Upper lobe of left lung (tissue), 6 donors: ENCODE measurements at places on chromosomes 2 and 18.

- no peak for DNase-seq
These were observed 158.9 kb upstream of the MEIS1 start for GRCh38 chr2:66275984-66276383.

DNA sequence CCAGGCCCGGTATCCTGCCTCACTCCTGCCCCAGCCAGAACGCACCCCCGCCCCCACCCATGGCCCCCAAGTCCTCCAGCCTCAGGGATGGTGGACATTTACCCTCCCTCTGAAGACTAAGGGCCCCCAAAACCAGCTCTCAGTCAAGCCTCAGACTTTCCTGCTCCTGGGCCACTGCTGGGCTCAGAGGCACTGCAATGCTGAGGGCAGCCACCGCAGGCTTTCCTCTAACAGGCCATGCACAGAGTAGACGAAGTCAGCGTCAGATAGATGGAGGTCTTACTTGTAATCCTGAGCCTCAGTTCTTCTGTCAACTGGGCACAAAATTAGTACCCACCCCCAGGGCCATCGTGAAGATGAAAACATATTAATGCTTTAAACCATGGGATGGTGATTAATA lies 92.6 kb downstream of the TTC32 start:
- no peak for DNase-seq

- no peak for DNase-seq
These were observed 83.8 kb downstream of the PARD3B start for GRCh38 chr2:204628926-204629712.

DNA sequence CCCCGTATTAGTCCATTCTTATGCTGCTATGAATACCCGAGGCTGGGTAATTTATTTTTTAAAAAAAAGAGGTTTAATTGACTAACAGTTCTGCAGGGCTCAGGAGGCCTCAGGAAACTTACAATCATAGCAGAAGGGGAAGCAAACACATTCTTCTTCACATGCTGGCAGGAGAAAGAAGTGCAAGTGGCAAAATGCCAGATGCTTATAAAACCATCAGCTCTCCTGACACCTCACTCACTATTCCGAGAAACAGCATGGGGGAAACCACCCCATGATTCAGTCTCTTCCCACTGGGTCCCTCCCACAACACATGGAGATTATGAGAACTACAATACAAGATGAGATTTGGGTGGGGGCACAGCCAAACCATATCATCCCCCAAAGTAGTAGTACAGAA lies 2148.5 kb upstream of the PIK3C3 start:
- DNase-seq: no peak

DNA sequence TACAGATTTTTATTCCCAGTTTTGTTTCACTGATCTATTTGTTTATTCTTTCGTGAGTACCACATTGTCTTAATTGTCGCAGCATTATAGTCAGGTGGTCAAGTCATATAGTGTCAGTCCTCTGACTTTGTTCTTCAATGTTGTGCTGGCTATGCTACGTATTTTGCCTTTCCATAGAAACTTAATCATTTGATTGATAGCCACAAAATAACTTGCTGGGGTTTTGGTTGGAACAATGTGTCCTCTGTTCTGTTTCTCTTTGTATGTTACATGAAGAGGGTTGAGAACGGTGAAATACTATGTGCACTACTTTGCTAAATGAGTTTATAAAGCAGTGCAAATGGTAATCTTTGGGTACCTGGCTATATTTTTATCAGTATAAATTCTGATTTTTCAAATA lies 64.9 kb upstream of the TTC27 start:
- no peak for DNase-seq

GRCh38 chr2:72576459-72576858 lies 249.4 kb downstream of the EXOC6B start:
- DNase-seq: no peak

GRCh38 chr18:45559258-45559657 lies 56.0 kb upstream of the SLC14A2 start:
- DNase-seq: no peak

DNA sequence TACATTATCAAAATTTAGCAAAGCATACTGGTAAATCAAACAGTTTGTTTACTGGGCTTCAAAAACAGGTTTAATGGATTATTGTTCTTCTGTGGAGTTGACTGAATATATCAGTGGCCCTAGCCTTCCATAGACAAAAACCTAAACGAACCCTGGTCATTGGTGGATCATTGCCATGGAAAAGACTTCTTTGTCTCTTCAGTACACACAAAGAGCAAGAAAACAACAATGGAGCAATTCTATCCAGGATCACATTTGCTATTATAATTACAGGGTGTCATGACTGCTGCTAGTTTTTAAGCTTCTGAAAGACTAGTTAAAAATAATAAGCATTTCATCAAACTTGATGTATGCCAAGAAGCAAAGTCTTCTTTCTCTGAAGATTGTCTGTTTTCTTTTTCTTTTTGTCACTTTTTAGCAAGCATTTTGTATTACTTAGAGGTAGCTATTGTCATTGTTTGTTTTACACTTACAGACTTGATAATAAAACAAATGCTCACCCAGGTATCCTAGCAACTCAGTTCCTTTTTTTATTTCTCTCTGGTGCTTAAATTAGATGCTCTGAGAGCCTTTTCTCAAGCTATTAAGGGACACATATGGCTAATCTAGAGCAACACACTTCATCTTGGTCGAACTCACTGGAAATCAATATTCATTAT lies 1228.7 kb upstream of the DDX18 start:
- no peak for DNase-seq

DNA sequence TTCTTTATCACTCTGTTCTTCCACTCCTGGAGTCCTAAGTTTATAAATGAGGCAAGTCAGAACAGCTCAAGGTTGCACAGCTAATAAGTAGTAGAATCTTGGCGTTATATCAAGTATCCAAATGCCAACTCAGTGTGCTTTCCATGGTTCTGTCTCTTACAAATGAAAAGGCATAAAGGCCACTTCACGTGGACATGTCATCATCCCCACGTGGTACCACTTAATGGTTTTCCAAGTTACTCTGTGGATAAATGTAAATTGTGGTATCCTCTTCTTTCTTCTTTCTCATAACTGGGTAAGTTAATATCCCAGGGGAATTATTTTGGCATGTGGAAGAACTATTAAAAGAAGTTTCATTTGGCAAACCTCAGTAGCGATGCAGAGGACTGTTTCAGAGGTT lies 131.5 kb upstream of the L3MBTL4 start:
- DNase-seq: no peak

DNA sequence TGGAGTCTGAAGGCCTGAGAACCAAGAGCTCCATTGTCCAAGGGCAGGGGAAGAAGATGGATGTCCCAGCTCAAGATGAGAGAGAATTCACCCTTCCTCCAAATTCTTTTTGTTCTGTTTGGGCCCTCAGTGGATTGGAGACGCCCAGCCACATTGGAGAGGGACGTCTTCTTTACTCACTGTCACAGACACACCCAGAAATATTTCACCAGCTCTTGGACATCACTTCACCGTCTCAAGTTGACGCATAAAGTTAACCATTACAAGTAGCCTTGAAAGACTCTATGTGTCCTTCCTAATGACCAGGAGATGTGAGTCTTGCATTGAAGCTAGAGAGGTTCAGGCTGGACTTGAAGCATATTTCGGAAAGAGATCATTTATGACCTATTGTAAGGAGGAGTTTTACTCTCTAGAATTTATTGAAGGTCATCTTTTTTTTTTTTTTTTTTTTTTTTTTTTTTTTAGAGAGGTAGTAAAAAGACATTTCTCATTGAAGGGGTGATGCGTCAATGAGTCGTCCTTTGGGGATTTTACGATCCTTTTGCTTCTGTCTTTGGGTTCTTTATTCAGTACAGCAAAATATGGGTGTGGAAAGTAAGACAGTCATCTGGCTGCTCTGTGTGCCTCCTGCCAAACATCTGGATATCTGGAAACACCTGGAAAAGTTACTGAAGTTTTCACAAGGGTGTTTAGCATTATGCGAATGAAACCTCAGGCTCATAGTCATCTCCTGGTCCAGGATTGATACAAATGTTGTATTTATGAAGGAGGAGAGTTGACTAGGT lies 118.1 kb downstream of the PRPF40A start:
- no peak for DNase-seq

GRCh38 chr2:217412721-217413120 lies 552.9 kb upstream of the TNP1 start:
- no peak for DNase-seq

- DNase-seq: no peak
These were observed 4.2 kb upstream of the GPC1 start for GRCh38 chr2:240431271-240431660.

- DNase-seq: peak; percentile 65
These were observed 91.8 kb downstream of the ACVR1 start for GRCh38 chr2:157784169-157784822.

- no peak for DNase-seq
These were observed 21.2 kb upstream of the RPL37A start for GRCh38 chr2:216477283-216478035.

GRCh38 chr2:238114331-238114841 lies 14.2 kb downstream of the ESPNL start:
- DNase-seq: no peak

- DNase-seq: no peak
These were observed 5.0 kb downstream of the ACTR2 start for GRCh38 chr2:65232636-65233035.

GRCh38 chr18:58091099-58091611 lies 47.1 kb downstream of the NEDD4L start:
- peak; percentile 82 for DNase-seq

DNA sequence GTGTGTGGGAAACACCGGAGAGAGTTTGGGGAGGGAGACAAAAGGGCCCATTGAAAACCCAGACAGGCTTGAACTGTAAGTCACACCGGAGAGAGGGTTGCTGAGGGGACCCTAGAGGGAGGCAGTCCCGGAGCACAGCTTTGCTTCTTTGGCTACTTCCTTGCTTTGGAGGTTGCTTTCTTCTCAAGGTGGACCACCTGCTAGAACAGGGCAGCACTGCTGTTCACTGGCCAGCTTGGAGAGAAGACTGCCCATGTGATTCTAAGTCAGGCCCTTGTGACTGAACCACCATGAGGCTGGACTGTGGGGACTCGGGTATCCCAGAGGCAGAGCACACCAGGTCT lies 4.4 kb downstream of the ACTG2 start:
- DNase-seq: no peak

- DNase-seq: no peak
These were observed 34.1 kb downstream of the SERPINB11 start for GRCh38 chr18:63736876-63737275.

- DNase-seq: no peak
These were observed 23.0 kb downstream of the INPP5D start for GRCh38 chr2:233082931-233083755.

GRCh38 chr2:120396861-120397811 lies 51.2 kb downstream of the INHBB start:
- no peak for DNase-seq

DNA sequence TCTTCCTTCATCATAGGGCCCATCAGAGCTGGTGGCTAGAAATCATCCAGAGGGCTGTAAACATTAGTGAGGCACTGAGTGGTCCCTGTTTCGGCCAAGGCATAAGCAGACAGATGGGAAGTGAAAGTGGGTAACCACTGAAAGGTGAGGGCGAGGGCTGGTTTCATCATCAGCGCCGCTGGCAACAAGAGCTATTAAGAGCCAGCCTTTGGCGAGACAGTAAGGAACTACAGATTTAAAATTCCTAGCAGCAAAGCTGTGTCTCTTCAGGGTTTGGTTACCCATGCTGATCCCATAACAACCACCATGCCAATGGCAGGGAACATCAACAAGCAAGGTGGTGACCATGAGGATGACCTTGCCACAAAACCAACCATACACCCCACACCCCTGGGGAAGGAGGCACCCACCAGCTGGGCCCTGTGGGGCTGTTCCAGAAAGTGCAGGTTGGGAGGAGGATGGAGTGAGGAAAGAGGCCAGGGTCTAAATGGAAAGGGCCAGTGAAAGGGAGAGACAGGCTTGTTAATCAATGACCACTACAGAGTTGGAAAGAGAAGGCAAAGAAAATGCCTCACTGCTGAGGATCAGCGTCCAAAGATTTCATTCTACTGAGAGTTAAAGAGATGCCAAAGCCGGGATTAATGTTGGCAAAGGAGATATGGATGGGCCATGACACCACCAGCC lies 9.0 kb upstream of the SLC20A1 start:
- DNase-seq: no peak

DNA sequence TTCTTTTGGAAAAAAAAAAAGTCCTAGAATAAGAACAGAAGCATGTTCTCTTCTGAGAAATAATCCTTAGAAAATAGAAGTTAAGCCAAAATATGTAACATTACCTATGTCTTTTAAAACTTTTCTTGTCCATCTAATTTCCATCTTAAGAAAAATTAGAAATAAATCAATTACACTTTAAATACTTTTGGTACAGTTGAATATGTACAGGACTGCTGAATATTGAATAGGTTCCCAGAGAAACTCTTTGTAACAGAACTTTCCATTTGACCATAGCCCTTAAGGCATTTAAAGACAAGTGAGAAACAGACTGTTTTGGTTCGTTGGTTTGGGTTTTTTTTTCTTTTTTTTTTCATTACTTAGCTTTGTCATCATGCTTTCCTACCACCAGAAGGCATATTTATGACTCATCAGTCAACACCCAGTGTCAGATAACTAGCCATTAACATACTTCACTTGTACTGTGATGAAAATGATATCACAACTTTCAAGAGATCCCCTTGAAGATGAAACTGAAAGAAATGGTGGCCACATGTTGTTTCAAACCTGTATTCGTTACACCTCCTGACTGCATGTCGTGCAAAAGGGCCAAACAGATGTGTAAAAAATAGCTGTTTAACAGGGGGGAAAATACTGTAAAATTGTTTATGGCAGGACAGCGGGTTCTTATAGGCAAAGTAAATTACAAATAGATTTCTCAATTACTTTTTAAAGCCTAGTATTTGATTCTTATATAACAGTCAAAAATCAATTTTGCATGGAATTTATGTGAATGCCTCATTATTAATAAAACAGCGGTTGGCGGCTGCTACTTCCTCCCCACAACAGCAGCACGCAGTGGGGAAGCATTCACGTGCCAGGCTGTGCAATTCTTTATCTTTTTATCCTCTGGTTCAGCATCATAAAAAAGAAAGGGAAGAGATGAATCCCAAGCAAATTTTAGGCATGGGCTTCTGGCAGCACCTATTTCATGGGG lies 280.7 kb upstream of the HNRNPA3 start:
- DNase-seq: no peak

GRCh38 chr2:79100285-79100684 lies 12.5 kb upstream of the REG1B start:
- DNase-seq: no peak
